Cortex of kidney (tissue), 1 donor: ENCODE measurements at places on chromosomes 7 and 10.

- DNase-seq, result no peak
Measured at GRCh38 chr10:22491931-22492615, 146.8 kb downstream of the SPAG6 start.

DNA sequence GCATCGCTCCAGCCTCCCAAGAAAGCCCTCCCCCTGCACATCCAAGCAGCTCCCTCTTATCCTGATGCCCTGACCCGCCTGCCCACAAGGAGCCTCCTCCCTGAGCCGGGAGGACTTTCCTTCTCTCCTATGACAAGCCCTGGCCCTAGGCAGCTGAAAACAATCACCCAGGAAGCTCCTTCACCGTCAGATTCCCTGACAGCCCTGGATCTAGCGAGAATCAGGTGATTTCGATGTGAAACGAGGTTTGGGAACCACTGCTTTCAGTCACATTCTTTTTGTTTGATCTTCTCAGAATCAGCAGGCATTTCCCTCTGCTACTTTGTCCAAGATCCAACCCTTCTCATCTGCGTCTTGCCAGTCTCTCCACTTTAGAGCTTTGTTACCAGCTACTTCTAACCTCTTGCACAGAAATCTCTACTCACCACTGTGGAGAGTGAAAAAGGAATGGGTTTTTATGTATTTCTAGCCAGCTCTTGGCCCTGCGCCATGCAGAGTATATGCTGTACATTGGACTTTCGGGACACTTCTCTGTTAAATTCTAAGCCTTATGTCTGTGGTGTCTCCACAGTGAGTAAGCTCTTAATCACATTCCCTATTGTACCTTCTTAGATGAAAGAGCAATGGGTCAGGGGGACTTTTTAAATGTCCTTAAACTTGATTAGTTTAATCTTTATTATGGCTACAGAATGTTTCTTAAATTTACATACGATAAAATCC, 253.2 kb upstream of the C7orf33 start:
- no peak for DNase-seq

DNA sequence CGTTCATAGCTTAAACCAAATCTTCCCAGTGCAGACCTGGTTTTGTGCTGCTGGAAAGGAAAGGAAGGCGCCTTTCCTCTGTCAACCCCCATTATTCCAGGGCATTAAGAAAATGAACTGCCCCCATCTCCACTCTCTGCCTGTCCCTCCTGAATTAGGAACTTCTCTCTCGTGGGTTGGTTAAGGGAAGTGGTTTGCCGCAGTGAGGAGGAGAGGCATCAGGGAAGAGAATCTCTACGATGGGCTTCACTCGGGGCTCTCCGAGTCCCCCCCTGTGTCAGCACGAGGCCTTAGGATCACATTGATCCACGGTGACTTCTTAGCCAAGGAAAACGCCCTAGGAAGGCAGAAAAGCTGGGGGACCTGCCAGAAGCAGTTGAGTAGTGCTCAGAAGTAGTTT, 53.9 kb upstream of the LYZL2 start:
- DNase-seq, result no peak

GRCh38 chr7:151719897-151720242, 157.0 kb downstream of the PRKAG2 start:
- DNase-seq, result no peak

GRCh38 chr7:138565071-138565450, 105.0 kb downstream of the TRIM24 start:
- no peak for DNase-seq
